Skeletal muscle cell (primary cell): ENCODE measurements at places on chromosomes 16 and 17.

GRCh38 chr16:23317751-23318150 is 15.6 kb downstream of the SCNN1B start:
- DNase-seq, result no peak

DNA sequence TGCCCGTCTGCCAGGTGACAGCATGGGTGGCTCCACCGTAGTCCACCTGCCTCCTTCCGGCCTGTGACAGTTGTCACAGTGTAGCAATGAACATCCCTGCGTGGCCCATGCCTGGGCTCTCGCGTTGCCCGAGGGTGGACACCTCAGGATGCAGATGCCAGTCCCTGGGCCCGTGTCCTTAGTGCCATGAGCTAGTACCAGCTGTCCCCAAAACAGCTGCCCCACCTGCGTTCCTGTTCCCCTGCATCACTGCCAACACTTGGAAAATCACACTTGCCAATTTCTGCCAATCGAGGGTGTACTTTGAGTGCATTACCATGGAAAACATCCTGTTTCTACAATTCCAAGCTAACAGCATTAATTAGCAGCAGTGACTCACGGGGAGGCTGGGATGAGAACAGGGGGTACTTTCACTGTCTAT is 9.0 kb upstream of the C16orf95 start:
- DNase-seq, result no peak

- DNase-seq, result peak; percentile 53
These were observed 22.3 kb downstream of the MAP3K14 start for GRCh38 chr17:45294506-45294905.

GRCh38 chr16:68454920-68455435 is 6.7 kb upstream of the SMPD3 start:
- no peak for DNase-seq

GRCh38 chr16:87978127-87978526 is 26.9 kb downstream of the BANP start:
- DNase-seq, result no peak

DNA sequence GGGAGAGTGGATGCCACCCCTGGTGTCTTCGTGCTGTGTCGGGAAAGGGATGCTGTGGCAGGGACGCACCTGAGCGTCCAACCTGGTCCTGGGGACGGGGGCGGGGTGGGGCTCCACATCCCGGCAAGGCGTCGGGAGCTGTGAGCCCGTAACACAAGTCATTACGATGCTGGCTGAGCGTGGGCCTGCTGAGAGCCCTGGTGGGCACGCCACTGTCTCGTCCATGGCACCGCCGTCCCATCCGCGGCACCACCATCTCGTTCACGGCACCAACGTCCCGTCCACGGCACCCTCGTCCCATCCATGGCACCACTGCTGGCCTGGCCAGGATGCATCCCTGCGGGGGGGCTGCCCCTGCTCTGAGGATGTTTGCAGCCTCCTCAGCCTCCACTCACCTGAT is 24.1 kb upstream of the GNG13 start:
- DNase-seq, result no peak

GRCh38 chr17:31279401-31279800 is 17.6 kb downstream of the OMG start:
- DNase-seq, result no peak

- no peak for DNase-seq
These were observed 6.6 kb upstream of the IGFBP4 start for GRCh38 chr17:40436636-40437035.

- DNase-seq, result no peak
These were observed 164.8 kb downstream of the SNX29 start for GRCh38 chr16:12141073-12141951.

DNA sequence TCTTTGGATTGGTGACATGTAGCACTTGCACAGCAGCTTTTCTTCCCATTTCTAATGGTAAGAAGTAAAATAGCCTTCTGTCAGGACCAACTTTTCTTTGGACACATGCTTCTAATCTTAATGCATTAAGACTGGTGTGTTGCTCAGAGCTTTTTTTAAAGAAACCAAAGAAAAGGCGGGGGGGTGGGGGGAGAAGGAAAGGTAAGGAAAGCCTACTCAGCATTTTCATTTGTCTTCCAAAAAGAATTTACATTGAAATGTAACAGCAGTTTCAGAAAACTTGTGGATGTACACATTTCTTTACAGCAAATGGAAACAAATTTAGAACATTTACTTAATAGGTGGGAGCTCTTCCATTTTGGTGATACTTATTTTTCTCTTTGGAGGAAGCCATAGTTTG is 49.6 kb downstream of the NLK start:
- no peak for DNase-seq

DNA sequence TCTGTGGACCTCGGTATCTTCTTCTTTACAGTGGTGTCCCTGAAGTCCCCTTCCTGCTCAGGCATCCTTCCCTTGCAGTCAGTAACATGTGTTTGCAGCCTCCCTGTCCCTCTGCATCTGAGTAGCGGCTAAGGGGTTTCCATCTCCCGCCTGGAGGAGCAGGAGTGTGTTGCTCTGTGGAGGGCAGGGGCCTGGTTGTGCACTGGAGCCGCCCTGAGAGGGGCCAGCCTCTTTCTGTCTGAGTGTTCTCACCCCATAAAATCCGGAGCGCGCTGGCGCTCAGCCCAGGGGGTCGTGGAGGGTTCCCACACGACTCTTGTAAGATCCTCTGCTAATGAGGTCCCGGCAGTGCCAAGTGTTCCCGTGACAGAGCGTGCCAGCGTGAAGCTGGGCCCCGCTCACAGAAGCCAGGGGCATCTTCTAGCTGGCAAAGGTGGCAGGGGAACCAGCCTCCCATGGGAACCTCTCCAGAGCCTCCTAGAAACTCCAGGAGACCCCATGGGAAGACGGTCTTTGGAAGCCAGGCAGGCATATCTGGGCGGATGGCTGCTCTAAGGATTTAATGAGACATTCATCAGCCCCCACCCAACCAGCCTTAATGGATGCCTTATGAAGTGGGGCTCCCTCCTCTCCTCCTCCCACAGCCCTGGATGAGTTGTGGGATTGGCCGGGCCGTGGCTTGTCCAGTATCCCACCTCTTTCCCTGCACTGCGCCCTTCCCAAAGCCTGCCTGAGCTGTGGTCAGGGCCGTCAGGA is 91.4 kb upstream of the GSE1 start:
- no peak for DNase-seq

GRCh38 chr17:82228278-82228841 is 482 bp upstream of the SLC16A3 start:
- DNase-seq, result no peak

- DNase-seq, result no peak
These were observed at the start of gene OR1F1 for GRCh38 chr16:3187798-3188674. Gene OR1F1 (plus strand): TSS chr16:3188204.

DNA sequence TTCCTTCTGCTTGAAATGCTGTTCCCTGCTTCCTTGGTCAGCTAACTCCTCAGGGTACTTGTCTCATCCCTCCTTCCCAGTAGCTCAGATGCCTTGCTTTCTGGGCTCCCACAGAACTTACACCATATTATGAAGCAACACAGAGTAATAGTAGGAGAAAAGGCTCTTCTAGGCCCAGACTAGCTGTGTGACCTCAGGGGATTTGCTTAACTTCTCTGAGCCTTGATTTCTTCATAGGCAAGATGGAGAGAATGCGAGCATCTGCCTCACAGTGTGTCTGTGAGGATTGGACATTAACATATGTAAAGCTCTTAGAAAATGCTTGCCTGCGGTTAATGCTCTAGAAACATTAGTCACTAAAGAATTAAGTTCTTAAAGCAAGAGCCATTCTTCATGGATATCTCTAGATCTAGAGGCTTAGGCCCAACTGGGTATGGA is 22.3 kb upstream of the PECAM1 start:
- no peak for DNase-seq

DNA sequence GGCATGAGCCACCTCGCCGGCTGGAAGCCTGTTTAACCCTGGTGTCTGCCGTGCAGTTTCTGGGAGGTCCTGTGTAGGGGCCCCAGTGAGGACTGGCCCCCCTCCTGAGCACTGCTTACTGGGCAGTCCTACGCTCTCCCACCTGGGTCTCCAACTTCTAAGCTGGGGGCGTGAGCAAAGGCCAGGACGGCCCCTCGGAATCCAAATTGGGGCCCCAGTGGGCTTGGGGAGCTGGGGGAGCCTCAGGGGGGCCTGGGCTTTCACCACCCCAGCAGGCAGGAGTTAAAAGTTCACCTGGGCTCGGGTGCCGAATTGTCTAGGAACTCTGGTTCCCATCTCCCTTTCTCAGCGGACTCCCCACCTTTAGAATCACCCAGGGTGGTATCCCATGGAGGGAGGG is 7.2 kb upstream of the SLC38A10 start:
- DNase-seq, result no peak
